ENCODE measurements at places on chromosomes 3 and 15. TPM values are rescaled to one million over a fixed set of nuclear protein-coding genes. Genes with fewer than 3 reads are reported as not detected.
A peak's percentile ranks its signal among the peaks of the same experiment; 100 is the strongest.

SNRK gene
- polyA plus RNA-seq, result 45.5 TPM

HCLS1 gene
- 6.7 TPM for polyA plus RNA-seq

GOLGA6A gene
- polyA plus RNA-seq, result 0.18 TPM

GALK2 gene
- polyA plus RNA-seq, result 31.3 TPM

ZNF148 gene
- polyA plus RNA-seq, result 43.5 TPM

ACTRT3 gene
- polyA plus RNA-seq, result 5.4 TPM

IGDCC3 gene
- 7.7 TPM for polyA plus RNA-seq

CCPG1 gene
- polyA plus RNA-seq, result 59.0 TPM

AGBL1 gene
- polyA plus RNA-seq, result 0.15 TPM

NAALADL2 gene
- 21.3 TPM for polyA plus RNA-seq

EIF1B gene
- polyA plus RNA-seq, result 104 TPM

PDCD10 gene
- polyA plus RNA-seq, result 66.1 TPM

C3orf33 gene
- 7.4 TPM for polyA plus RNA-seq

ACTC1 gene
- 28.7 TPM for polyA plus RNA-seq

SMCO1 gene
- polyA plus RNA-seq, result not detected

GRCh38 chr3:147090461-147090860, 315.9 kb downstream of the ZIC4 start:
- DNase-seq, result no peak

GRCh38 chr3:159978353-159978752, 10.3 kb upstream of the IL12A start:
- peak; percentile 29 for DNase-seq

GRCh38 chr3:169110633-169111032, 552.9 kb downstream of the MECOM start:
- no peak for DNase-seq

DNA sequence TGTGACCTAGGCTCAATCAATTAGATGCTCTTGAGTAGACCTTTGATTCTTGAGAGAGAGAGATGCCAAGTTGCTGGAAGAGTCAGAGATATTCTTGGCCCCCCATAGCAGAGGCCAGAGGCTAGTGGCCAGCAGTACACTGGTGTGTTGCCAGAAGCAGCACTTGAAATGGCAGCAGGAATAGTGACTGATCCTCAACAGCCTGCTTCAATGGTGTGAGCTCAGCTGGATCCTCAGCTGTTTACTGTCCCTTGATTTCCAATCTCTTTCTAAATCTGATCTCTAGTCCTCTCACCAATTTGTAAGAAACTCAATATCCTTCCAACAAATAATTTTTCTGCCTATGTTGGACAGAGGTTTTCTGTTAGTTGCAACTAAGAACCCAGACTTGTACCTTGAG, 170.3 kb upstream of the CCDC54 start:
- no peak for DNase-seq

- DNase-seq, result no peak
Measured at GRCh38 chr3:69748503-69748902, 9.2 kb downstream of the MITF start.

GRCh38 chr3:164779816-164780215, 298.5 kb downstream of the SI start:
- DNase-seq, result no peak

- no peak for DNase-seq
Measured at GRCh38 chr3:65466300-65466988, 572.3 kb downstream of the MAGI1 start.

GRCh38 chr15:86706813-86707212, 627.1 kb downstream of the AGBL1 start:
- no peak for DNase-seq

GRCh38 chr3:43855674-43856299, 165.0 kb downstream of the ABHD5 start:
- peak; percentile 27 for DNase-seq

DNA sequence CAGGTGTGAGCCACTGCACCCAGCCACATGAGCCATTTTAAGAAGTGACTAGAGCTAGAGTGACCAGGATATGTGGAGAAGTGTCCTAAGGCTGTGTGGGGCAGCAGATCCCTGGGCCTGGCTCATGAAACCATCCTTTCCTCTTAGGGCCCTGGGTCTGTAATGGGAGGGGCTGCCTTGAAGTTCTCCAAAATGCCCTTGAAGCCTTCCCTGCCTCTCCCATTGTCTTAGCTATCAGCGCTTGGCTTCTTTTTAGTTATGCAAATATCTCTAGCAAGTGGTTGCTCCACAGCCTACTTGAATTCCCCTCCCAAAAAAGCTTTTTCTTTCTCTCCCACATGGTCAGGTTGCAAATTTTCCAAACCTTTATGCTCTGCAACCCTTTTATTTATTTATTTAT, 112.4 kb upstream of the SPATA16 start:
- no peak for DNase-seq

DNA sequence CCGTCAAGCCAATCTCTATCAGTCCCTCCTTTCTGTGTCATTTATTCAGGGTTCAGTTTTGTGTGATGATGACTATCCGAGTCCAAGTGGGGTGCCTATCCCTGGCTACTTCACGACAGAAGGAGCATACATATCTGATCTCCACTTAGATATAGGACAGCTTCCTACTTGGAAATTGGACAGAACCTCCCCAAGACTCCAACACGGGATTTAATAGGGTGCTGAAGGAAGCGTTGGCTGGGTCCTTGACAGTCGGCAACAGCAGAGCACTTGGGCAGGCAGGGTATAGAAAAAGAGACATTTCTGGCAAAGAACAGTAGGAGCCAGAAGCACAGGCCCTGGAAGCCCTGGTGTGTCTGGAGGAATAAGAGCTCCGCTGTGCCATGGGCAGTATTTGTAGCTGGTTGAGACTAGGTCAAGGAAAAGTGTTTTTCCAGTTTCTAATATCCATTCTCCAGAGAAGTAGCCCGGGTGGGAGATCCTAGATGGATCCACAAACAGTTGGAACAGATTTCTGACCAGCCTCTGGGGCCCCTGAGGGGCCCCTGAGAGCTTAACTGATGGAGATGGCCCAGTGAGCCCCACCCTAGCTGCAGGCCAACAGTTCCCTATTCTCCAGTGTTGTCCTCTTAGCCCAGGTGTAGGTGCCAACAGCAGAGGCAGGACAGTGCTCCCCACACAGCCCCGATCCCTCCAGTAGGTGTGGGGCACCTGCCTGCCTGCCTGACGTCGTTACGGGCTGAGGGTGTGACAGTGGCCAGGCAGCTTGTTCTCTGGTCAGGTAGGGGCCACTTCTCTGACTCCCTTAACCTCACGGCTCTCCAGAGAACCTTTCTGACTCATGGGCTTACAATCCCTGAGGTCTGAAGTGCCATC, 130.8 kb downstream of the CHCHD6 start:
- no peak for DNase-seq

- DNase-seq, result no peak
Measured at GRCh38 chr15:25733036-25733855, 129.9 kb downstream of the ATP10A start.

DNA sequence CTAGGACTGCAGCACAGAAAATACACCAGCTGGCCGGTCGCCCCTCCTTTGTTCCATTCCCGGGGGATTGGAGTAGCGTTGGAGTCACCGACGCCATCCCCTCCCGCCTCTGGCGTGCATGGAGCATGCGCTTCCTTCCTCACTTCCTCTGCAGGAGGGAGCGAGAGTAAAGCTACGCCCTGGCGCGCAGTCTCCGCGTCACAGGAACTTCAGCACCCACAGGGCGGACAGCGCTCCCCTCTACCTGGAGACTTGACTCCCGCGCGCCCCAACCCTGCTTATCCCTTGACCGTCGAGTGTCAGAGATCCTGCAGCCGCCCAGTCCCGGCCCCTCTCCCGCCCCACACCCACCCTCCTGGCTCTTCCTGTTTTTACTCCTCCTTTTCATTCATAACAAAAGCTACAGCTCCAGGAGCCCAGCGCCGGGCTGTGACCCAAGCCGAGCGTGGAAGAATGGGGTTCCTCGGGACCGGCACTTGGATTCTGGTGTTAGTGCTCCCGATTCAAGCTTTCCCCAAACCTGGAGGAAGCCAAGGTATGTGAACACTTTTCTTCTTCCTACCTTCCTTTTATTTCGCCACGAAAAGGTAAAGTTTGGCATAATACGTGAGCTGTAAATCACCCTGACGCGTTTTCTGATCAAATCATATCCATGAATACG, at the start of gene SCG3:
Gene SCG3, plus strand, starts transcription at position 201 of the 661 bp plus-strand sequence. Its CDS starts 253 bp downstream, at position 454.
- DNase-seq, result peak; percentile 87

DNA sequence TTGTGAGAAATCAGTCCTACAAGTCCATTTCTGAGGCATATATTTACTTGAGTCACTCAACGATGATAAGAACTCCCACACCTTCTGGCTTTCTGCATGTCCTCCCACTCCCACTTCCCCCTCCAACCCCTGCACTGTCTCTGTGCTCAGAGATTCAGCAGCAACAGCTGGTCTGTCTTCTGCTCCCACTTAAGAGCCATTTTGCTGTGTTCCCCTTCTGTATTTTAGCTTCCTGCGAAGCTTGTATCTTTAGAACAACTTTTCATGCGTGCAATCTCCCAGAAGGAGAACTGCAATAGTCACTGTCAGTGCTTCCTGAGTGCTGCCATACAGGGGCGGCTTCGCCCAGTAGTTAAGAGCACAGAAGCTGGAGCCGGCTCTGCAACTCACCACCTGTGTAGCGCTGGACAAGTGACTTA, 90.0 kb upstream of the SPATA12 start:
- no peak for DNase-seq

DNA sequence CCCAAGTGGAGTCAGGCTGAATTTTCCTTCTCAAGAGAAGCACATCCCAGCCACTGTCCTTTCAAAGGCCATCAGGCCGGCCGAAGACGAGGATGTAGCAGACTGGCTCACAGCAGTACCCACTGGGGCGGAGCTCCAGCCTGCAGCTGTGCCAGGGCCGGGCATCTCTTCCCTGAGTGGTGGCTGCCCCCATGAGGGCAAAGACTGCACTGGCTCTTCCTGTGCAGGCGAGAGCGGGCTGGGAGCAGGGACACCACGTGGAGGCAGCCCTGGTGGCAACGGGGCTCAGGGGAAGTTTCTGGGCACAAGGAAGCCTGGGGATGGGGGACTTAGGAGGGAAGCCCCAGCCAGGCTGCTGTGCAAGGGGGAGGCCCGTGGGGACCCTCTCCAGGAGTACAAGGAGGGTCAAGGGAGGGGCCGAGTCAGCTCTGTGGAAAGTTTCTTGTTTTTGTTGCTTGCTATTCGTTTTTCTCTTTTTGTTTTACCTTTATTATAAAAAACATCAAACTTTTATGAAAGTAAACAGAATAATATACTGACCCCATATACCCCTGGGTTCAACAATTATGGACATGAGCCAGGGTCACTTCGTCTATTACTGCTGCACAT, 66.1 kb downstream of the RPN1 start:
- DNase-seq, result peak; percentile 72

- DNase-seq, result no peak
Measured at GRCh38 chr3:29587340-29587739, 306.5 kb downstream of the RBMS3 start.

DNA sequence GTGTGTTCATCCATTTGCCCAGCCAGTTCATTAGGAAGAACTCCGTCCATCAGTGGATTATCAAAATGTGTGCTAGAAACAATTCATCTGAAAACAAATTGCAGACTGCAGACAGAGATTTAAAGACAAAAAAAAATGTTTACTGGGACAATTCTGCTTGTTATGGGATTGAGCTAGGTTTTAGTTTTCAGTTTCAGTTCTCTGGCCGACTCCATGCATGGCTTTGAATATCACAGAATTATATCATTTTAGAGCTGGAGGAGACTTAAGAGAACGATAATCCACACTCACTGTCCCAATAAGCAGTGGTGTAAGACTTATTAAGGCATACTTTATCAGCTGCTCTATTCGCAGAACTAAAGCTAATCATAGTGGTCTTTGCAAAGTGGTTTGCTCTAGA, 51.1 kb downstream of the TFG start:
- no peak for DNase-seq

GRCh38 chr3:112619295-112619694, 21.6 kb downstream of the CCDC80 start:
- DNase-seq, result no peak

GRCh38 chr3:151086484-151087456, 1.3 kb downstream of the MED12L start:
- DNase-seq, result peak; percentile 92

- no peak for DNase-seq
Measured at GRCh38 chr3:100766069-100766468, 56.8 kb downstream of the TFG start.

- DNase-seq, result no peak
Measured at GRCh38 chr3:72897758-72898007, 9.8 kb downstream of the GXYLT2 start.

All from renal pelvis (tissue), 12 donors.